ENCODE measurements at places on chromosomes 2 and 18.

GRCh38 chr2:69704446-69704845, 37.5 kb upstream of the ANXA4 start:
- no peak for DNase-seq

- no peak for DNase-seq
Measured at GRCh38 chr18:57062844-57063243, 84.0 kb upstream of the BOD1L2 start.

GRCh38 chr2:30239986-30240752, 8.8 kb downstream of the LBH start:
- DNase-seq: no peak

- DNase-seq: no peak
Measured at GRCh38 chr2:101981504-101981903, 10.3 kb upstream of the IL1R2 start.

Measured in activated CD4-positive, alpha-beta T cell treated with anti-CD3 and anti-CD28 coated beads, Interleukin-2, amount 50 U/mL, for 16 hours (primary cell).